ENCODE measurements at places on chromosomes 6 and 20.

GRCh38 chr6:30880698-30881252 lies 3.5 kb upstream of the DDR1 start:
- DNase-seq = no peak

DNA sequence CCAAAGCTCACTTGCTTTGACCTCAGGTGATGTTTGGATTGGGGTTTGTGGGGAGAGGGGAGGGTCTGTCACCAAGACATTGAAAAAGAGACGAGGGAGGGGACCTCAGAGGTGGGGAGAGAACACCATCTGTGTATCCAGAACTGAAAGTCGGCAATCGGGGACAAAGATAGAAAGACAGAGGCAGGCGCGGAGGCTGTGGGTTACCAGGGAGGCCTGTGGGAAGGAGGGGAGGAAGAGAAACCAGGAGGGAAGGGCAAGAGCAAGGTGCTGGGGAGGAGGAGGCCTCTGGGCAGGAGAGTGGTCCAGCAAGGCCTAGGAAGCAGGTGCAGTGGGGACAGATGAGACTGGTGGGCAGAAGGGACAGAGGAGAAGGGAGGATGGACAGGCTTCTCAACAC lies 211.2 kb downstream of the CDC5L start:
- no peak for DNase-seq

DNA sequence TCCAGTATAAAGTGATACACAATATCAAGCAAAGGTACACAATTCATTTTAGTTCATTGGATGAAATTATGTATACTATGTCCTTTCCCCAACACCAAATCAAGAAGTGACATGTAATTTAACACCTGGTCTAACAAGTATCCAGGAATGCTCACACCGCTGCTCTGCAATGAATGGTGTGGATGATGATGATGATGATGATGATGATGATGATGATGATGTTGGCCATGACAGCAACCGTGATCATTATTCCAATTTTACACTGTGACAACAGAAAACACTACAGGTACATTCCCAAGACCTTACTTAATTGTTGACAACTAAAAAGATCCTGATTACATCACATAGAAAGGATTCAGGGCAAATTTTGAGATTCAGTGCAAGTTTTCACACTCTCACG lies 622.0 kb downstream of the PHF3 start:
- DNase-seq = no peak

GRCh38 chr6:169800116-169800667 lies 48.8 kb downstream of the ERMARD start:
- DNase-seq = no peak

DNA sequence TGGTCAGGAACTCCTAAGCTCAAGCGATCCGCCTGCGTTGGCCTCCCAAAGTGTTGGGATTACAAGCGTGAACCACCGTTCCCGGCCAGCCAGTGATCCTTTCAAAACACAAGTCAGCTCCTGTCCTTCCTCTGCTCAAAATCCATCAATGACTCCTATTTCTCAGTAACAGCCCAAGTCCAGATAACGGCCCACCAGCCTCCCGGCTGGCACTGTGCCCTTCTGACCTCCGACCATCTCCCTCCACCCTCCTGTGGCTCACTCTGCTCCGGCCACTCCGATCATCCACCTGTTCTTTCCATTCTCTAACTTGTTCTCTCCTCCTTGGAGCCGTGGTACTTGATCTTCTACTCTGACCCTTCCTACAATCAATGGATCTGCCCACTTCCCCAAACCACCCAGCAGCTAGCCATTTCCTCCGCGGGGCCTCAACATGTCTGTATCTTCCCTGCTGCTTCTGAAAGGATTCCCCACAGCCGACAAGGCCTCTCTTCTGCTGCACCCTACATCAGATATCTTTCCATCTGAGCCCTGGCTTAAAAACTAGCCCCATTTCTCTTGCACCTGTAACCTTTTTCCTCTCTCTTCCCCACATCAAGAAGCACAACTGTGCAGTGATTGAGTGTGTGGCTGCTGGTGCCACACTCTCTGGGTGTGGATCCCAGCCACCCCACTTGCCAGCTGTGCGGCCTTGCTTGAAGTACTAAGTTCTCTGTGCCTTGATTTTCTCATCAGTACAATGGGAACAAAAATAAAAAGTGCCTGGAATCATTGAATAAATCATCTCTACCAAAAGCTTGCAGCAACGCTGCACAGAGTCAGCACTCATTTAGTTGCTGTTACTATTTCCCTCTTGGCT lies 6.1 kb upstream of the ZMYND8 start:
- no peak for DNase-seq

GRCh38 chr20:42134265-42135098 lies 516.3 kb upstream of the CHD6 start:
- no peak for DNase-seq

DNA sequence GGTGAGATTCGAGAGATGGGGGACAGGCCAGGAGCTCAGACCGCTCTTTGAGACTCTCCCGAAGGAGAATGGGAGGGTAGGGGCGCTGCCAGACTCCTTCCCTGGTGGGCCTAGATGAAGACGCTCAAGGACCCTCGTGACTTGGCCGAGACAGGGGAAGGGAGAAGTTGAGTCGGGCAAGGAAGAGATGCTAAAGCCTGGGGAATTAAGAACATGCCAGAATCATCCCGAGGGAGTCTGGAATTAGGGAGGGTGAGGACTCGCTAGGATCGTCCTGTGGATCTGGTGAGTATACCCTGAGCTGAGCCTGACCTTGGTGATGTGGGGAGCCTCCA lies 529 bp downstream of the UBE2C start:
- no peak for DNase-seq

GRCh38 chr6:95978230-95978629 lies 37.5 kb upstream of the FUT9 start:
- DNase-seq = no peak

GRCh38 chr6:95143408-95144180 lies 433.7 kb upstream of the MANEA start:
- no peak for DNase-seq

DNA sequence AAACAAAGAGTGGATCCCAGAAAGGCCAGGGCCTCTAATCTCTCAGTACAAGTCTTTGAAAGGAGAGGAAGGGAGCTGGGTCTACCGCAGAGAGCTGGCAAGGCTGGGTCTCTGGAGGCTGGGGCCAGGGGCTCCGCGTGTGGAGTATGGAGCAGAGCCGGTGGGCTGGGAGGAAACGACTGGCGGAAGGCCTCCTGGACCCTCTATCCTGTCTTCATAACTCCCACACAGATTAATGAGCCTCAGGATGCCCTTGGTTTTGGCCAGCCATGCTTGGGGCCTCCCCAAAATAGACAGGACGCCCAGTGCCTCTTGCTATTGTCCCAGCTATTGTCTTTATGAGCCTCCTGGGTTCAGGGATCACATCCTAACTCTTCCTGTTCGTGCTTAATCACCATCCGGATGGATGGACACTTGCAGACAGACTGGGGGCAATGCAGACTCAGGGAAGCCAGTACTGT lies 306.4 kb downstream of the DHX35 start:
- DNase-seq = no peak

- no peak for DNase-seq
Measured at GRCh38 chr20:15937179-15937578, 636.1 kb downstream of the KIF16B start.

DNA sequence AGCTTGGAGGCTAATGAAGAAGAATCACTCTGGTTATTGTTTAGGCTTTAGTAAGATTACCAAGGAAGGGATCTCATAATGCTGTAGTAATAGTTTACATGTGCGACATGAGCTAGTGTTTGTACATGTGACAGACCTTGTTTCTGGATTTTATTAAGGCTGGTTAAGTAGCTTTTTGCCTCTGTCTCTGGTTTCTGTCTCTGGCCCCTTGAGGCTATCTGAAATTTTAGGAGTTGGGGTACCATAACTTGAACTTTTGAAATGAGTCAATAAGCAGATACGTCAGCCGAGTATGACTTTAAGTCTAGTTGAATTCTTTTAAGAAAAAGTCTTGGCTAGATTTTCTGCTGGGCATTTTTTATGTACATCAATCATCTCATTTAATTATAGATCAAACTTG lies 9.5 kb downstream of the CBFA2T2 start:
- no peak for DNase-seq

- DNase-seq = no peak
Measured at GRCh38 chr6:118524686-118525085, 23.4 kb upstream of the PLN start.

DNA sequence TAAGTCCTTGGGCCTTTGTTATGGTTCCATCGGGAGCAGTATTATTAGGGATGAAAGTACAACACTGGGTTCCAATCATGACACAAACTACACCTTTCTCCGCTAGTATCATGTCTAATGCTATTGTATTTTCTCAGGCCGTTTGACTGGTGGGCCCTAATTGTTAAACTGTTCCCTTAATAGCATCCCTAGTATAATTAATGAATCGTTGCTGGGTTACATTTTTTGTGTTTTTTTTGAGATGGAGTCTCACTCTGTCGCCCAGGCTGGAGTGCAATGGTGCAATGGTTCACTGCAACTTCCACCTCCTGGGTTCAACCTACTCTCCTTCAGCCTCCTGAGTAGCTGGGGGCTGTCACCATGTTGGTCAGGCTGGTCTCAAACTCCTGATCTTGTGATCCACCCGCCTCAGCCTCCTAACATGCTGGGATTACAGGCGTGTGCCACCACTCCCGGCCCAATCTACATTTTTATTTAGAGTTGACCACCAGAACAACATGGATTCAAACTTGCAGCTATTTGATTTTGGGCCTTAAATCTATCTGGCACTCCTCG lies 4.1 kb upstream of the ZNFX1 start:
- DNase-seq = no peak

GRCh38 chr6:43269273-43270007 lies 26.2 kb downstream of the TTBK1 start:
- DNase-seq = no peak

DNA sequence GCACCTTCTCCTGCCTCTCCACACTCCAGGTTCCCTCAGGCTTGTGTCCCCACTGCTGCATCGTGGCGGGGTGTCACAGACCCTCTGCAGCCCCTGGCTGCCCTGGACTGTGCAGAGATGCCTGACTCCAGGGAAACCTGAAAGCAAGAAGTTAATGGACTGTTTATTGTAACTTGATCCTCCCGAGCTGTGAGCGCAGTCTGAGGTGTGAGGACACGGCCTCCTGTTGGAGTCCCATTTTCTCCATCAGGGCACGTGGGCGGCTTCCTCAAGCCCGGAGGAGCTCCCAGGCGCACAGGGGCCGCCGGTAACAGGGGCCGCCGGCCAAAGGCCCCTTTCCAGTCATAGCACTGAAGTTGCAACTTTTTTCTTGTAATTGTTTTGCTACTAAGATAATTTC lies 16.9 kb downstream of the RBM38 start:
- no peak for DNase-seq

Data from cerebellar nuclear complex (tissue), 1 donor.